ENCODE measurements at places on chromosomes 3 and 15.

DNA sequence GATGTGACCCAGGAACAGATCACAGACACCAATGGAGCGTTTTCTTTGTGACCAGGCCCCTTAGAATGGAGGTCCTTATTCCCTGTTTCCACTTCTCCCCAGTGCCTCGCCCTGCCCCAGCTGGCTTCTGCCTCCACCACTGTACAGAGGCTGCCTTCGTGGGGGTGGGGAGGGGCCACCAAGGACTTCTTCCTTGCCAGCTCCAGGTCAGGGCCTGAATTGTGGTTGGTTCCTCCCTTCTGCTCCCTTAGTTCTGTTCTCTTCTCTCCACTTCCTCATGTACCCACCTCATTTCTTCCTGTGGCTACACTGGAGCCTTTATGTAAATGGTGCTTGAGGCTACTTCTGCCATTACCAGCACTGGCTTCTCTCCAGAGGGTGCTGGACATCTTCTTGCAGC lies 16.4 kb downstream of the TGM4 start:
- no peak for DNase-seq

GRCh38 chr3:161866176-161866575 lies 369.6 kb downstream of the OTOL1 start:
- DNase-seq = no peak

GRCh38 chr3:128193168-128193567 lies 39.9 kb downstream of the EEFSEC start:
- no peak for DNase-seq

- no peak for DNase-seq
These were observed 6.0 kb upstream of the LIPH start for GRCh38 chr3:185558395-185558794.

DNA sequence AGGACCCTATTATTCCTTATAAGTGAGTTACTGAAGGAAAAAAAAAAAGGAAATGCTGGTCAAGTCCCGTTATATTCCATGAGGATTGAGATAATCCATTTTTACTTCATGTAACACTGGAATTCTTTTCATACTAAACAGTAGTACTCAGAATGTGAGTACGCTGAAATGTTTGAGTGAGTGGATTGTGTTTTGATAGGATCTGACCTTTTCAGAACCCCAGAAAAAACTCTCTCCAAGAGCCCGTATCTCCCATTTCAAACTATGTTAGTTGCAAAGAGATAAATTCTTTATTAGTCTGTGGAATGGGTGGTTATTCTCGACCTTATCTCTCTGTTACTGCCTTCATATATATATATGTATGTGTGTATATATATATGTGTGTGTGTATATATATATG lies 2.5 kb upstream of the LPP start:
- DNase-seq = no peak

All from stimulated activated CD8-positive, alpha-beta memory T cell treated with anti-CD3 and anti-CD28 coated beads, Interleukin-7, amount 100 ng/mL, for 1 hour (primary cell).